ENCODE measurements at places on chromosomes 2 and 18.
A peak's percentile ranks its signal among the peaks of the same experiment; 100 is the strongest.

DNA sequence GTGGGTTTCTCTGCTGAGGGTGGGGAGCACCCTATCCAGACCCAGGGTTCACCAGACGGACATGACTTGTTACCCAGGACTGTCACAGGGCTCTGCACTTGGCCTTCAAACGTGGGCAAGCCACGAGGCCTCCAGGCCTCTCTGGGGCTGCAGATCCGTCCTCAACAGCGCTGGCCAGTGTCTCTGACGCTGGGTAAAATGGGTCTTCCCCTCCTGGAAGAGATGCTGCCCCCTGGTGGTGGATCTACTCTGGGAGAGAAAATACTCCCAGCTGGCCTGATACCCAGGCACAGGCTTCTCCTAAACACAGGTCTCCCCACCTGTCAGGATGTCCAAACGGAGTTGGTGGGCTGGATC lies 3.7 kb downstream of the GPR17 start:
- peak; percentile 80 for DNase-seq

- no peak for DNase-seq
Observed at GRCh38 chr2:5548991-5549715, 143.0 kb upstream of the SOX11 start.

DNA sequence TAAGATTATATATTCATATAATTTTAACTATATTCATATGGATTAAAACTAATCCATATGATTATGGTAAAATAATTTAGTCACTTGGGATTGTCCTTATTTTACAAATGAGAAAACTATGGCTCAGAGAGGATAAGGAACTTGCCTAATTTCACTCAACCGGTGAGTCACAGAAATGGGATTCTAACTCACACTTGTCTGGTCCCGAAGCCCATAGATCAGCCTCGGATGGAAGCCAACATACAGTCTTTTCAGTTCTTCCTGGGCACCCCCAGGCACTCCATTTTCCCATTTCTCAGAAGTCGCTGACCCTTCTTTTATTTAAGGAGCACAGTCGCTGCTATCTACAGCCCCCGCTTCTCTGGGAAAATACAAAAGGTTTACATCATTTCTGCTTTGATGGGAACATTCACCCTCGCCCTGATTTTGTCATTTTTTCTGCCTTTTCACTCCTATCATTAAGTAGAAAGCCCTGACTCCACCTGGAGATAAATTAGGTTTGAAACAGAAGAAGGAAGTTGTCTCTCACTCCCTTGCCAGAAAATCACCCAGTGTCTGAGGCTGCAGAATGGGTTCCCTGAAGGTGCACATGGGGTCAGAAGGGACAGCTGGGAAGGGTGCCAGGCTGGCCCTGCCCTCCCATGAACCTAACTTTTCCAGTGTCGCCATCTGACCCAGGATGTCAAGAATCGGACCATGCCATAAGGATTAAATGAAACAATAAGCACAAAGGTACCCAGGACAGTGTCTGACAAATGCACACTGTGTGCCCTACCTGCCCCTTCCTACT lies 36.6 kb downstream of the CYP1B1 start:
- no peak for DNase-seq

DNA sequence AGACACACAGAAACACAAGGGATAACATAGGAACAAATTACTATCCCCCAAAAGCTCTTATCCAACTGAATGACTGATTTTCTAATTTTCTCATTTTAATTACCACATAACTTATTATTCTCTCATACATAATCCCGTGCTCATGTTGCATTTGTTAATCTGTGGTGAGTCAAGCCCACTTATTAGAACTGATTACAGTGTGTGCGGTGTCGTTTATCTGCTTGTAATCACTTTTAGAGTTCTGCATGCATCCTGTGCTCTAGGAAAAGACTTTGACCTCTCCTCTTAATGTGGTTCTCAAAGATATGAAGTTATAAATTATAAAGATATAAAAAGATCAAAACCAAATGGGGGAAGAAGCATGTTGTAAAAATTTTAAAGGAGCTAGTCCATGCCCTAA lies 29.7 kb downstream of the CNDP1 start:
- no peak for DNase-seq

DNA sequence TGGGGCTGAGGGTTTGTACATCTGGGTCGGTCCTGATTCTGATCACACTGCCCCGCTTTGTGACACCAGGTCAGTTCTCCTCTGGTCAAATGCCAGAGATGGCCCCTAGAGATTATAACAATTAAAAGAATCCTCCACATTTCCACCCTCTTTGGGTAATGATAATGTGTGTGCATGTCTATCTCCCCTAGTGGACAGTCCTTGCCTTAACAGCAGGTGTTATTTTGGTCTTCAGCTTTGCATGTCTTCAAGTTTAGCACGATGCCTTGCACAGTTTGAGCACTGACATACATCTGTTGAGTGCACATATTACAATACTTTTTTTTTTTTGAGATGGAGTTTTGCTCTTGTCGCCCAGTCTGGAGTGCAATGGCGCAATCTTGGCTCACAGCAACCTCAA lies 25.7 kb upstream of the COX7A2L start:
- DNase-seq: no peak

- no peak for DNase-seq
Observed at GRCh38 chr18:37276111-37276890, 289.3 kb downstream of the CELF4 start.

DNA sequence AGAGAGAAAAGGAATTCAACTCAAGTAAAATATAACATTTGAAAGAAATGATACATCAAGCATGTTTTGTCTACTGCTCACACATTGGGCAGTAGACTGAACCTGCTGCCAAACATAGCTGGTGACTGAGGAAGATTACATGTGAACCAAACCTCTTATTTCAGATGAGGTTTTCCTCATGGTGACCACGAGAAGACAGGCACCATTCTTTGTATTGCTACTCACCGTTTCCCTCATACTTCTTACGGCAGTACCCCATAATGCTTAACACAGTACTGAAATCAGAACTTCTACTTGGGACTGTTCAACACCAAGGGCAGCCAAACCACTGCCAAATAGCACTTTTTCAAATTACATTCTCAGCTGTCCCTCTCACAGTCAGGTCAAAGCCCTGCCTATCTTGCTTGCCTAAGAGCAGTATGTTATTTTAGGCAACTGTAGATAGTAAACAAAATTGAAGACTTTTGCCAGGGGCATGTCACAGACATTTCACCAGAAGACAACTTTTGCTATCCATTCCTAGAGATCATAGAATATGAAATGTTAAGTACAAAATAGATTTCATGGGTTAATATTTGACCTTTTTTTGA lies 167.1 kb upstream of the DOK6 start:
- no peak for DNase-seq

GRCh38 chr2:186485576-186485870 lies 537 bp upstream of the ZC3H15 start:
- no peak for DNase-seq

- no peak for DNase-seq
Observed at GRCh38 chr2:226690461-226691024, 109.1 kb downstream of the IRS1 start.

DNA sequence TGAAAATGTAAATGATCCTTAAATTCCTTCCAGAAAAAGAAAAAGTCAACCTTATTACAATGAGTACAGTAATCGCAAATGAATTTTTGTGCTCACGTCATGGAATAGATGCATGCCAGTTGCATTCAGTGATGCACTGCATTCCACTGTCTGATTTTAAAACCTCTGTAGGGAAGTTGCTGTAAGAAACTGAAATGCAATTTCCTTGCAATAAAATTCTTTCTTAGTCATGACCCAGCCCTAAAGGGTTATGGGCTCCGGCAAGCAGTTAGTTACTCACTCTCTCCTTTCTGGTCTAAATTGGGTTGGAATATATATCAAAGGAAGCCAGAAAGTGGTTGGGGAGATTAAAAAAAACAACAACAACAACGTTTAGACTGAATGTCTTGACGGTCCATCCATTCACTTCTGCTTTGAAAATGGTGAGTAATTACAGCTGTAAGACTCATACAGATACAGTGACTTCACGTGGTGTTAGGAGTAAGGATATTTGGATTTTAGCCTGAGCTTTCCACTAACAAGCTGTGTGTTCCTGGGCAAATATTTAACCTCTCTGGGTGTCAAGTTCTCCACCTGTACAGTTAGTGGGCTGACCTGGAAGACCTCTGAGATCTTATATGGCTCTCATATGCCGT lies 8.6 kb upstream of the RND3 start:
- DNase-seq: no peak

DNA sequence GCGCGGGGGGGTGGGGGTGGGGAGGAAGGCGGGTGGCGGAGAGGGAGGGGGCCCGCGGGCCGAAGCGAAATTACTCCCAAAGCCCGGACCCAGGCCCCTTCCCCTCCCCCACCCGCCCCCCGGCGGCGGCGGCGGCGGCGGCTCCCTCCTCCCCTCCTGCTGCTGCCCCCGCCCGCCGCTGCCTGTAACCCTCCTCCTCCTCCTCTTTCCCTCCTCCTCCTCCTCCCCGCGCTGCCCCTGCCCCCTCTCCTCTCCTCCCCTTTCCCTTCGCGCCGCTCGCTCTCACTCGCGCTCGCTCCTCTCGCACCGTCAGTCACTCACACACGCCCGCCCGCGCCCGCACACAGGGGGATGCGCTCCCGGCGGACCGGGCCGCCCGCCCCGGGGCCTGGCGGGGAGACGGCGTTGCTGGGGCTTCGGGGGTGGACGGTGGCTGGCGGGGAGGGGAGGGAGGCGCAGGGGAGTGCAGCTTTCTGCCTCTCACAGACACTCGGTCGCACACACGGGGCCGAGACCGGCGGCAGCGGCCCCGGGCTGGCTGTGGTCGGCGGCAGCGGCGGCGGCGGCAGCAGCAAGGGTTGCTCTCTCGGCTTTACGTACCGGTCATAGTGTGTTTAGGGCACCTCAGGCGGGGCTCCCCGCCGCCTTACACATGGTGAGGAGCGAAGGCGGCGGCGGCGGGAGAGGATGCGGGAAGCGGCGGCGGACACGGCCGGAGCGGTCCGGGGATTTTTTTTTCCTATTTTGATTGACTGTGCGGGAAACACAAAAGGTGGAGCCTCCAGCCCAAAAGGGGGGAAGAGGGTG lies 405 bp downstream of the SP3 start:
- DNase-seq: peak; percentile 88

- no peak for DNase-seq
Observed at GRCh38 chr2:168475636-168476035, 19.6 kb downstream of the CERS6 start.

GRCh38 chr18:5439986-5440696 lies 103.7 kb downstream of the EPB41L3 start:
- no peak for DNase-seq

DNA sequence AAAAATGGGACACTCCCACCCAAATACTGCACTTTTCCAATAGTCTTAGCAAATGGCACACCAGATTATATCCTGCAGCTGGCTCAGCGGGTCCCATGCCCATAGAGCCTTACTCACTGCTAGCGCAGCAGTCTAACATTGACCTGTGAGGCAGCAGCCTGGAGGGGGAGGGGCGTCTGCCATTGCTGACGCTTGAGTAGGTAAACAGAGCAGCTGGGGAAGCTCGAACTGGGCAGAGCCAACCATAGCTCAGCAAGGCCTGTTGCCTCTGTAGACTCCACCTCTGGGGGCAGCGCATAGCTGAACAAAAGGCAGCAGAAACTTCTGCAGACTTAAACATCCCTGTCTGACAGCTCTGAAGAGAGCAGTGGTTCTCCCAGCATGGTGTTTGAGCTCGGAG lies 110.4 kb downstream of the CTIF start:
- no peak for DNase-seq

GRCh38 chr2:112195167-112195766 lies 57.1 kb downstream of the FBLN7 start:
- DNase-seq: no peak

GRCh38 chr2:36707050-36707449 lies 10.5 kb downstream of the VIT start:
- no peak for DNase-seq

GRCh38 chr2:14288016-14288415 lies 344.5 kb upstream of the LRATD1 start:
- no peak for DNase-seq

DNA sequence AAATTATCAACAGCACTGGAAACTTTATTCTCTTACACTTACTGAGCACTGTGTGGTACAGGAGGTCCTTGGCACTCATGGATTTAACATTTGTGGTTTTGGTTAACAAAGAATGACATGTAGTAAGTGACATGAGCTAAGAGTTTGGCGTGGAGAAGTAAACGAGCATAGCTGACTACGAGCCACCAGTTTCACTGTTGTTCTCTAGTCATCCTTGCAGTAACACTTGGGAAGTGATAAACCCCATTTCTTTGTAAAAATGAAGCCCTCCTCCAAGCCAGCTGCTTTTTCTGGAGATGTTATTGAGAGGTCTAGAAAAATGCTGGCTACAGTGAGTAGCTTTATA lies 32.7 kb downstream of the QPCT start:
- no peak for DNase-seq

DNA sequence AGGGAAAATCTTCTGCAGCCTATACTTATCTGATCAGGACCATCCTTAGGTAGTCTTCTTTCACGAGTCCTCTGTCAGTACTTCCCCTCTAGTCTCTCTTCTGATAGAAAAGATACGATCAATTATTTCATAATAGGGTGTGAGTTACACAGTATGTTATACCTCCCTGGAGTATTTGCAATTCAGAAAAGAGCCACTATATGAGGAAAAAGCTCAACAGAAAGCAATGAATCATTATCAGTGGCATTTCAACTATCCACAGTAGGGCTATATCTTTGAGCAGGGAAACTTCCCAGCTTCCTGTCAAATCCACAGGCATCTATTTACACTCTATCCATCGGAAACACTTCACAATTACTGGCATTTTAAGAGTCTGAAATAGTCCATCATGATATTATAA lies 105.3 kb upstream of the ACVR2A start:
- DNase-seq: no peak

- no peak for DNase-seq
Observed at GRCh38 chr2:204104811-204105210, 168.2 kb downstream of the ICOS start.

- DNase-seq: no peak
Observed at GRCh38 chr2:217695033-217695520, 307.7 kb downstream of the TNS1 start.

GRCh38 chr2:39128919-39129391 lies 8.1 kb upstream of the SOS1 start:
- peak; percentile 79 for DNase-seq

DNA sequence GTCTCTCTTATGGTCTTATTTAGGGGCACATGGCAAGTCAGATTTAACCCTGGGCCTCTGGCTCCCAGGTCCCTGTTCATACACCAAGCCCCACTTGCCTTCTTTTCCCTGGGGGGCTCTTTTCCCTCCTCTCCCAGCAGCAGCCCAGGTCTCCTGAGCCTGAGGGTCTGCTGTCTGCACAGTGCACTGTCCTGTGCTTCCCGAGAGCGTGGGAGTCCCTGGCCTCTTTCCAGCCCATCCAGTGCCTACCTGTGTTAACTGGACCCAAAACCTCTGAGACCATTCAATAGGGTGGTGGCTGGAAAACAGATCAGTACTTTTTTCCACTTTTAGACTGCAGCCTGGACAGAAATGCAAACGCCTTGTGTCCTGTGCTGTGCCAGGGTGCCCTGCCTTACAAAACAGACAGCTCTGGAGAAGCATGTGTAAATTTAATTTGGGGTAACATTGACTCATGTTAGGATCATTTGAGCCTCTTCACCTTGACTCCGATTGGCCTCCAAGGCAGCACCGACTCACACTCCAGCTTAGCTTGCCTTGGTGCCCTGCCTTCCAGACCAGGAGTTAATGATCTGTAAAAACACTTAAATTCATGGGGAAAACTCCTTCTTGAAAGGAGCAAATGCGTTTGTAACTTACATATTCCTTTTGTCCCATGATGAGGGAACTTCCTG lies 34.3 kb downstream of the TWIST2 start:
- no peak for DNase-seq

- no peak for DNase-seq
Observed at GRCh38 chr2:48568547-48568946, 38.6 kb downstream of the STON1 start.

GRCh38 chr2:86049529-86049928 lies 56.2 kb downstream of the POLR1A start:
- DNase-seq: no peak

- DNase-seq: no peak
Observed at GRCh38 chr18:55486936-55487335, 101.1 kb downstream of the TCF4 start.
